ENCODE measurements at places on chromosomes 2 and 18. TPM values are rescaled to one million over a fixed set of nuclear protein-coding genes. Genes with fewer than 3 reads are reported as not detected.

DPYSL5 gene
- total RNA-seq = not detected

SLC19A3 gene
- total RNA-seq = 0.40 TPM

PCARE gene
- not detected for total RNA-seq

NEU4 gene
- not detected for total RNA-seq

CCDC74A gene
- total RNA-seq = 7.3 TPM

KCNJ3 gene
- not detected for total RNA-seq

TET3 gene
- 2.4 TPM for total RNA-seq

ASB18 gene
- not detected for total RNA-seq

XIRP2 gene
- total RNA-seq = not detected

SNTG2 gene
- not detected for total RNA-seq

SULT1C2 gene
- total RNA-seq = not detected

RASGRP3 gene
- total RNA-seq = 2.5 TPM

TMEM163 gene
- 0.26 TPM for total RNA-seq

HDHD2 gene
- total RNA-seq = 21.3 TPM

HOXD12 gene
- total RNA-seq = not detected

UGT1A10 gene
- not detected for total RNA-seq

LHCGR gene
- total RNA-seq = not detected

TPO gene
- total RNA-seq = not detected

ROCK1 gene
- total RNA-seq = 33.6 TPM

DSG3 gene
- under 0.01 TPM for total RNA-seq

MCFD2 gene
- 291 TPM for total RNA-seq

NYAP2 gene
- not detected for total RNA-seq

RIT2 gene
- total RNA-seq = not detected

CYRIA gene
- 1.5 TPM for total RNA-seq

RUFY4 gene
- not detected for total RNA-seq

KDSR gene
- 23.4 TPM for total RNA-seq

SCN9A gene
- 0.40 TPM for total RNA-seq

SLC9A2 gene
- total RNA-seq = not detected

GAREM1 gene
- total RNA-seq = 1.8 TPM

RAPGEF4 gene
- 2.2 TPM for total RNA-seq

TTN gene
- 5.6 TPM for total RNA-seq

TRPM8 gene
- 0.53 TPM for total RNA-seq

VAMP5 gene
- 71.1 TPM for total RNA-seq

UGT1A4 gene
- total RNA-seq = not detected

DSG2 gene
- total RNA-seq = 0.31 TPM

ARPC2 gene
- total RNA-seq = 403 TPM

CGREF1 gene
- 7.0 TPM for total RNA-seq

SSB gene
- total RNA-seq = 102 TPM

RNU2-63P gene
- not detected for total RNA-seq

ALPP gene
- total RNA-seq = not detected

CPSF3 gene
- 52.5 TPM for total RNA-seq

MTA3 gene
- total RNA-seq = 25.0 TPM

DCC gene
- total RNA-seq = 0.13 TPM

LYPD6 gene
- total RNA-seq = 0.13 TPM

SPDYA gene
- total RNA-seq = 0.79 TPM

CRYGB gene
- total RNA-seq = not detected

SIX3 gene
- total RNA-seq = not detected

REG1A gene
- total RNA-seq = not detected

POU3F3 gene
- total RNA-seq = 0.06 TPM

RNF125 gene
- total RNA-seq = 0.13 TPM

CASP8 gene
- 18.9 TPM for total RNA-seq

ATRAID gene
- total RNA-seq = 241 TPM

CFAP65 gene
- not detected for total RNA-seq
